IPS DF 19.7 (cell line): ENCODE measurements at places on chromosomes 2 and 18.

- DNase-seq, result no peak
These were observed 2.4 kb upstream of the LDLRAD4 start for GRCh38 chr18:13216092-13216582.

DNA sequence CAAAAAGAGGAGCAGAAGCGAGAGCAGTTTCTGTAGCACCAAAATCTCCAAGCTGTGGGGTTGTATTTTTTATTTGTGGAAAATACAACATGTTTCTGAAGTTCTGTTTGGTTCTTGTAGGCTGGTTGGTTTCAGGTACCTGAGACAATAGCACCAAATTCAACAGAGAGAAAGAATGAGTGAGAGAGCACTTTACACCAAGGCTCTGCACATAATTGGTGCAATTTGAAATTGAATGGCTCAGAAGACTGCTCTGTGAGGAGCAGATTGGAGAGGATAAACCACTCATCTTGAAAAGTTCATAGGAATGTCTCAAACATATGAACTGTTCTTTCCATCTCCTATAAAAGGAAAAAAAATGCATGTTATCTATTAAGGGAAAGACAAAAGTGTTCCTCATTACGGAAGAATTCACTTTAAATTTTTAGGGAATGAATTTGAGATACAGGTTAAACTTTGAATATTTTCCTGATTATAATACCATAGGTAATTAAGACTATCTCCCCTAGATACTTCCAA lies 175.1 kb downstream of the ATAD2B start:
- DNase-seq, result no peak

- no peak for DNase-seq
These were observed 37.6 kb downstream of the CRACDL start for GRCh38 chr2:98898423-98898841.

DNA sequence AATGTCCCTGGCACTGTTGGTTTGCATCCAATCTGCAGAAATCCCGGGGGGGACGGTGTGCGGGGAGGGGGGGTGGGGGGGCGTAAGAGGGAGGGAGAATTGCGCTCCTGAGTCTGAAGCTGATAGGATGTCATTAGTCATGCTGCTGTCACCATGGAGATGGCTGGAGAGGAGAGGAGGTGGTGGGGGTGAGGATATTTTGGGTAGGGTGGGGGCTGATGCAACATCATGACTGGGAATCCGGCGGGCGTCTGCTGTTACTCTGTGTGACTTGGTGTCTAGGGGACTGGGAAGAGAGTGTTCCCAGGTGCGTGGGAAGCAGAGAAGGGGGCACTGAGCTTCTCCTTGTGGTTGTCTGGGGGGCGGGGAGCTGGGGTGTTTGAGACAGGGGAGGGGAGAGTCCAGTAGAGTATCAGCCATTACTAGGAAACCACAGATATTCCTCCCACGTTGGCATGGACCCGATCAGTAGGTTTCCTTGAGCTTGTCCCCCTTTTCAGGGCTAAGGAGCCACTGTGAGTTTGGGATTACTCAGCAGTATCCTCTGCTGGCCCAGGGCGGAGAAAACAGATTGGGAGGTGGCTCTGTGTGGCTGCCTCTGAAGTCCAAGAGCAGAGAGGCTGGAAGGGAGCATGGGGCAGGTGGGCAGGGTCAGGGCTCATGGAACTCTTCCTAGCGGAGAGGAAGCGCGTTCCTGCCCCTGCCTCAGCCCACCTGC lies 18.9 kb downstream of the TET3 start:
- DNase-seq, result no peak
